Stimulated activated CD8-positive, alpha-beta memory T cell treated with anti-CD3 and anti-CD28 coated beads, Interleukin-2, amount 100 ng/mL, for 1 hour (primary cell): ENCODE measurements at places on chromosomes 2 and 18.

- no peak for DNase-seq
These were observed 29.2 kb downstream of the HS6ST1 start for GRCh38 chr2:128289439-128289838.

- no peak for DNase-seq
These were observed 29.7 kb downstream of the CCDC141 start for GRCh38 chr2:179020156-179020750.

- no peak for DNase-seq
These were observed 53.0 kb downstream of the SKA1 start for GRCh38 chr18:50427896-50428295.

GRCh38 chr18:79819968-79820351 is 22.2 kb downstream of the KCNG2 start:
- DNase-seq: no peak

GRCh38 chr2:201952187-201952586 is 81.5 kb upstream of the FZD7 start:
- DNase-seq: no peak

GRCh38 chr2:16044946-16045456 is 104.7 kb downstream of the MYCN start:
- no peak for DNase-seq

DNA sequence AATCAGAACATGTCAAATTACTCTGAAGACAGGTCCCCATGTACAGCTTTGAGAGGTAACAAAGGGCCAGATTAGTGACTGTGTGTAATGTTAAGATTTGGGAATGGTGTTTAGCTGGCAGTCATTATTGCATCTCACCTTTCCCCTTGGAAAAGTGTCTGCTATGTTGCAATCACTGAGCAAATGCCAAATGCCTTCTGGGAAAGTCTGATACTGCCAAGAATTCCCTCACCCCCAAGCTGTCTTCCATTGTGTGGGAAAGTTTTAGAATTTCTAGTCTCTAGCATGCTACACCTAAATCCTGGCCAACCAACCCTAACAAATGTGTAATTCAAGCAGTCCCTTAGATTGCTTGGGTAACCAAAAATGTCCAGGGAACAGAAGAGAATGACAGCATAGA is 13.6 kb upstream of the PELI1 start:
- DNase-seq: no peak

GRCh38 chr2:239322416-239323086 is 78.3 kb downstream of the HDAC4 start:
- DNase-seq: no peak

- DNase-seq: no peak
These were observed 7.7 kb downstream of the L3MBTL4 start for GRCh38 chr18:6406910-6407470.

DNA sequence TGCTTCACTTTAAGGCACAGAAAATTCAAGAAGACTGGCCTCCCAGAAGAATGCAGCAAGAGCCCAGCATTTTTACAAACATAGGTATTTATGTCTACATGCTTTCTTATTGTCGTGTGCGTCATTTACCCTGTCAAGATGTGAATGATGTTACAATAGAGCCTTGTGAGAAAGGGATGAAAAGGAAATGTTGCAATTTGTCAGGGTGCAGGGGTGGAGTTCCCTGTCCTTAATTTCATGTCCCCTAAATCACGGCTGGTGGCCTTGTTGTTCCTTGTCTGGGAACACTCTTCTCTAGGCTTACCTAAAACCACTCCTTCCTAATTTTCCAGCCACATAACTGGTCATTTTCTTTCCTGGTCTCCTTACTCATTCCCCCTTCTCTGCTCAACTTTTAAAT is 194.2 kb downstream of the TXNL1 start:
- no peak for DNase-seq

DNA sequence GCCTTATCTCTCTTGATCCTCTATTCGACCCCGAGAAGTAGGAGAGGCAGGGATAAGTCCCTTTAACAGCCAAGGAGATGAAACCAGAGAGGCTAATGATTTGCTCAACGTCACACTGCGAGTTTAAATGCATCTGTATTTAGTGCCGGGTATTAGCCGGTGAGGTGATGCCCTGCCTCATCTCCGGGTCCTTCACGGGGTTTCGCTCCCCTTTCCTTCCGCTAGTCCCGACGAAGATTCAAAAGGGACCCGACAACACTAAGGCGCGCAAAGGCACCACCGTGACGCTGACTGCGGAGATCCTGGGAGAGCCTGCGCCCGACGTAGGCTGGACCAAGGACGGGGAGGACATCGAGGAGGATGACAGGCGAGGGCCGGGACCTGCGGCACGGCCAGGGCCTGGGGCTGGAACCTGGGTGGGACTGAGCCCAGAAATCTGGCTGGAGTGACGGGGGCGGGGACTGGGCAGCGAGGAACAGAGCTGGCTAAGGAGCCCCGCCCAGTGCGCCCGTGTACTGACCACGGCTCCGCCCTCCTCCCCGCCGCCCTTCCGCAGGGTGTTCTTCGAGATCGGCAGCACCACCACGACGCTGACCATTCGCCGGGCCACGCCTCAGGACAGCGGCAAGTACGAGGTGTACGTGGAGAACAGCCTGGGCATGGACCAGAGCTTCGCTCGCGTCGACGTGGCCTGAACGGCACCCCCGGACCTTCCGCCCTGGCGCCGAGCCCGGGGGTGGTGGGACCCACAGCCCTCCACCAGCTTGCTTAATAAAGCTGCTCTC is 1.0 kb upstream of the GMPPA start:
- no peak for DNase-seq

DNA sequence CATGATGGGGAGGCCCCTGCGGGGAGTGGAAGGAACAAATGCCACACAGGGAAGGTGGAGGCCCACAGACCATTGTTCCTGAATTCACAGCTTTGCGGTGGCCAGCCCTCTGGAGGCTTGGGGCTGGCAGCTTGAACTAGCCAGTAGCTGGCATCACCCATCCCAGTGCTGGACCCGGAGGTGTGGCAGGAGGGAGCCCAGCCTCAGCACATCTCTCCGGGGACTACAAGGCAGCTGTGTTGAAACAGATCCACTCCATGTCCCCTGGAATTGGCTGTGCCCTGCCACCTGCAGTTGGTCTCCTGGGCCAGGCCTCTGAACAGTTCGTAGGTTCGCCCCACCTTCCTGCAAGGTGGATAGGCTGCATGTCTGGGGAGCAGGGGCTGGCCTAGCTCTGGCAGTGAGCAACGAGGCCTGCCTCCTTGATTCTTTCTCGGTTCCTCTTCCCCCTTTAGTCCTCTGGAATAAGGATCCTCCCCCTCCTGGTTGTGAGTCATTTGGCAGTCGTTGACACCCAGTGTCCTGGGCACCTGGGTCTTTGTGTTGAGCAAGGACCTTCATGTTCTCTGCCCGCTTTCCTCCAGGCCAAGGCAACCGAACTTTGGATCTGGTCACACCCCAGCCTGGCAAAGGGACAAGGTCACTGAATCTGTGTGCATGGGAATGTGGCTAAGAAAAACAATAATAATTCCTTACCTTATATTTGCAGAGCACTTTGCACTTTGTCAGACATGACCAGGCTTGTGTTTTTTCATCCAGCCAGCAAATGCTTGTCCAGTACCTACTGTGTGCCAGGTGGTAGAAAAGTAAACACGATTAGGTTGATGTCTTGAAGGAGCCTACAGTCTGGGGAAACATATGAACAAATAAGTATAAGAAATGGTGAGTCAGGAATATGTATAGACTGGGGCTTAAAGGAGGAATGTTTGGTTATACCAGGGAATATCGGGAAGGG is 55.0 kb upstream of the MCFD2 start:
- DNase-seq: no peak

DNA sequence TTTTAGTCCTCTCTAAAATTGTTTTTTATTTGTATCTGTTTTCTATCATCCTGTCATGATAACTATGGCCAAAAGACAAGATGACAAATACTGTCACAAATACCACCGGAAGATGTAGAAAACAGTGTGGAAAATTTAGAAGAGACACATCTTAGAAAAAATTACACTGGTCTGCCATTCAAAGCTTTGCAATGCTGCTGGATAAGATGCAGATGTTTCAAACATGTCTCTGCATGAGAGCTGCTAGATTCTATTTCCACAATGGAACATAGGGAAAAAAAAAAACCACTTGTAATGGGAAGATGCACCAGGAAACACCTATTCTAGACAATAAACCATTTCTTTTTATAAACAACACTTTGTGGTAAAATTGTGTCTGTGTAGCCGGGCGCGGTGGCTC is 5.8 kb upstream of the TAF1B start:
- no peak for DNase-seq

- DNase-seq: no peak
These were observed 131.7 kb downstream of the NRP2 start for GRCh38 chr2:205814039-205814364.

GRCh38 chr2:2756886-2757285 is 425.8 kb upstream of the MYT1L start:
- DNase-seq: no peak

DNA sequence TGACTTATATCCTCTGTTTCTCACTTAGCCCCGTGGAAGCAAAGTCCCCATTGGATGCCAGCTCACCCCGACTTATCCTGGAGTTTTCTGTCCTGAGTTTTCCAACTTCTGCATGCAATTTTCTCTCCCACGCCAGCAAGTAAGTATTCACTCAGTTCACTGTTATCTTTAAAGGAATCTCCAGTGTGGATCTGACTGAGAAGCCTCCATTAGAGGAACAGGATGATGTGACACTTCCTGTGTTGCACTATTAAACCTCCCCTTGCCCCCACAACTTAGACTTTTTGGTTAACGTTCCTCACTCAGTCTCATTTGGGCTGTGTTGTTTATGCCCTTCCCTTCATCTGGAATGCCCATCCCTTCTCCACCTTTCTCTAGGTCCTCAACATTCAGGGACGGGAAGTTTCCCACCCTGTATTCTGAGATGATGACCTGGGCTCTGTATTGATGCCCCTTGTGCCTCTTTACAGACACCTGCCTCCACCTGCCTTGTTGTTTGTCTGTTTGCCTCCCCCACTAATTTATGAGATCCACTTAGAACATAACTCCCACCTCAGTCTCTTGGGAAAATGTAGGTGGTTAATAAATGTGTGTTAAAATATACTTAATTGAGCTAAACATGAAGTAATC is 536.1 kb upstream of the RAB6C start:
- no peak for DNase-seq

- no peak for DNase-seq
These were observed 881.6 kb upstream of the PIK3C3 start for GRCh38 chr18:41073372-41073954.

- no peak for DNase-seq
These were observed 13.9 kb downstream of the RAB31 start for GRCh38 chr18:9721893-9722550.

DNA sequence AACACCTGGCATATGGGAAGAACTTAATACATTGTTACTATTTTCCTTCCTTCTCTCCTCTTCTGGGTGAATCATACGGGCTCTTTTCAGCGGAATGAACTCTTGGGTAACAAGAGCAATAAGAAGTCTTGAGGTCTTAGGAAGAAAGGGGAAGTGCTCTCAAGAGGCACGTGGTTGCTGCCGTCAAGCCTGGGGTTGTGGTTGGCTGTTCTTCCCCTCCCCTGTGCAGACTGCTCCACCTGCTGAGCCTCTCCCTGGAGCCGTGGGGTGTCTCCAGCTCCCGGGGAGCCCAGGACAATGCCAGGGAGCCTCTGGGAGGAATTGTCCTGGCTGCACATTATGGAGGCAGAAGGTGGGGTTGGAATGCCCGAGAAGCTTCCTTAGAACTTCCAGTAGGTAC is 19.4 kb downstream of the TOGARAM2 start:
- DNase-seq: no peak

GRCh38 chr18:6638447-6638846 is 91.1 kb upstream of the ARHGAP28 start:
- no peak for DNase-seq

GRCh38 chr2:32358111-32358482 is 1.3 kb downstream of the BIRC6 start:
- DNase-seq: no peak

- DNase-seq: no peak
These were observed 15.6 kb upstream of the ANTXR1 start for GRCh38 chr2:68997401-68997800.

GRCh38 chr2:144083211-144083610 is 436.7 kb downstream of the ZEB2 start:
- no peak for DNase-seq

- no peak for DNase-seq
These were observed 8.7 kb upstream of the RPRD1A start for GRCh38 chr18:36075862-36076587.

GRCh38 chr2:40213619-40214018 is 238.3 kb downstream of the SLC8A1 start:
- DNase-seq: no peak

DNA sequence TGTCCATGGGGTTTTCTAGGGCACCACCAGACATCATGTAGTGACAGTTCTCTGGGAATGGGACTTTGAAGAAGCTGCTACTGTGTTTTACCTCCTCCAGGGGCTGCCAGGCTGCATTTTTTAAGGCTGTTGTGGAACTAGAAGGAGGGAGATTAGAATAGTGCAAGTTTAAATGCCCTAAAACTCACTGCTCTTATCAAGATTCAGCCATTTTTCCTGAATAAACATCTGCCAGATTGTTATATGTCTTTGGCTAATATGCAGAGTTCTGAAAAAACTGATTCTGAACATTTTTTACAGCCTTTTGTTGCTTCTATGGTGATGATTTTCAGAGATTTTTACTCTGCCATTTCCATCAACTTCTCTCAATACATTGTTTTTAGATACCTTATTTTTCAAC is 8.6 kb upstream of the EPB41L5 start:
- DNase-seq: no peak

DNA sequence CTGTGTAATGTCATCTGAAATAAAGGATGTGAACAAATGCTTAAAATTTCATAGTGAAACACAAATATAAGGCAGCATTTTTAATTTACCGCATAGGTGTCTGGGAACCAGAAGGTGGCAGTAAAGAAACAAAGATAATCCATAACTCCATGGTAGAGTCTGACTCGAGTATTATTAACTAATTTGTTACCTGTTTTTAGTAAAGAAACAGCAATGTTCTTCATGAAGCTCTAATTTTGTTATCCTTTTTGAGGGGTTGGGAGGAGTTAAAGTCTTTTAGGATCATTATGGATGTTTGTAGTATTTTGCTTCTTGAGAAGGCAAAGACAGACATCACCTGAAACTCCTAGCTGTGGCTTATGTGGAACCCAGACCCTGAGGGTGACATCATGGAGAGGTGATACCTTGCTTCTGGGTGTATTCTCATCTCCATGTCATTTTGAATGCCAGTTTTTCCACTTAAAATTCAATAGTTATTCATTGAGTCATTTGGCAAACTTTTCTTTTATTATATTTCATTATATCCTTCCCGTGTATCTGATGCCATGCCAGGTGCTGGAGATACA is 286.2 kb upstream of the EPAS1 start:
- no peak for DNase-seq

DNA sequence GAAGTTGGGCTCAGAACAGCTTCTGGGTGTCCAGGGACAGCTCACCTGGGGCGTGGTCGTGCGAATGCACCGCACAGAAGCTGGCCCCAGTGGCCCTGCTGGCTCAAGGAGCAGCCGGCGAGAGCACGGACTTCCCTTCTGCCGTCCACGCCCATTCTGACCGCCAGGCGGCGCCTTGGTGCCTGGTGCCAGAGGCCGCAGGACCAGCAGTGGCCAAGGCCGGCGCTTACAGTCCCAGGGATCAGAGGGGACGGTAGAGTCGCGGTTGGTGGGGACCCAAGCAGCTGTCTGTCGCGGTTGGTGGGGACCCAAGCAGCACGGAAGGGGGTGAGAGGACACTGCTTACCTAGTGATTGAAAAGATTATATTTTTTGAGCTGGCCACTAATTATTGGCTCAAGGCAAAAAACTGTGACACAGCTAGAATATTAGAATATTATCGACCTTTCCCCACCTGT is 25.7 kb downstream of the NPPC start:
- DNase-seq: peak; percentile 30

GRCh38 chr2:162084536-162084935 is 10.5 kb upstream of the DPP4 start:
- DNase-seq: no peak

GRCh38 chr2:181585732-181586131 is 71.2 kb downstream of the CERKL start:
- DNase-seq: no peak
